Left lung (tissue), 14 donors: ENCODE measurements at places on chromosomes 1 and 21.

- no peak for DNase-seq
These were observed 44.5 kb downstream of the B3GALT5 start for GRCh38 chr21:39657091-39657689.

DNA sequence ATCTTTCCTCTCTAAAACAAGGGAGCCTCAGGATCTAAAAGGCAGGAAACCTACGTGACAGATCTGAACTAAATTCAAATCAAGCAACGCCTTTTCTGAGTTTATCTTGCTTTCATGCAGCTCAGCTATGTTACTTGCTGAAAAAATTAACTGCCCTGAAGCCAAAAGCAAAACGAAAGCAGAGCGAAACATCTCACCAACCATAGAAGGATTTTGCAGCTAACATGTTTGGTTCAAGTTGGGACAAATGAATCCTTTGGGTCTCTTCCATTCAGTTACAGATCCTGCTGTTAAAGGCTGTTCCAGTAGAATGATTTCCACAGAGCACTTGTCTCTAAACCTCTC lies 482 bp downstream of the SLC2A5 start:
- no peak for DNase-seq

DNA sequence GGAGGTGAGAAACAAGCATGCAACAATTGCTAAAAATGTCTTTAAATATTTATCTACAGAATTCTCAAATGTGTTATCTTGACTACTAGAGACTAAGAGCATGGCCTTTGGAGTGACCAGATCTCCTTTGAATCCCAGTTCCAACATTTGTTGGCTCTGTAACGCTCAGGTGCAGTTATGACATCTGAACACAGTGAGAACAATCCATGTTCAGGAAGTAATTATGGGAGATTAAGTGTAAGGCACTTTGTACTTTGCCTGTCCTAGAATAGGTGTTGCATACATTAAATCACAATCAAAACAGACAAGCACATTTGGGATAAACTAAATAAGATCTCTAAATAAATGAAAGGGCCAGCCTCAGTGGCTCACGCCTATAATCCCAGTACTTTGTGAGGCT lies 454.5 kb downstream of the SMYD3 start:
- DNase-seq = no peak

GRCh38 chr1:29278124-29278523 lies 41.8 kb downstream of the PTPRU start:
- no peak for DNase-seq

GRCh38 chr1:29956349-29957030 lies 720.2 kb downstream of the PTPRU start:
- no peak for DNase-seq

- no peak for DNase-seq
These were observed 49.4 kb upstream of the KIAA1614 start for GRCh38 chr1:180863158-180863775.

GRCh38 chr1:87213135-87213515 lies 115.6 kb upstream of the LMO4 start:
- no peak for DNase-seq

DNA sequence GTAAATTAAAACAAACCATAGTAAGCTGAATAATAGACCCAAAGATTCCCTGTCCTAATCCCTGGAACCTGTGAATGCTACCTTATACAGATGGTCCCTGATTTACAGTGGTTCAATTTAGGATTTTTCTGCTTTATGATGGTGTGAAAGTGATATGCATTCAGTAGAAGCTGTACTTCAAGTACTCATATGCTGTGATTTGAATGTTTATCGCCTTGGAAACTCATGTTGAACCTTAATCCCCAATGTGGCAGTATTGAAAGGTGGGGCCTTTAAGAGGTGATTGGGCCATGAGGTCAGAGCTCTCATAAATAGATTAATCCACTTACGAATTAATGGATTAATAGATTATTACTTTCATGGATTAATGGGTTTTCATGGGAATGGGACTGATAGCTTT lies 10.6 kb upstream of the RRP15 start:
- DNase-seq = no peak

GRCh38 chr1:19078536-19078935 lies 122.1 kb upstream of the IFFO2 start:
- DNase-seq = no peak

GRCh38 chr1:97050506-97050905 lies 328.9 kb downstream of the PTBP2 start:
- peak; percentile 11 for DNase-seq

DNA sequence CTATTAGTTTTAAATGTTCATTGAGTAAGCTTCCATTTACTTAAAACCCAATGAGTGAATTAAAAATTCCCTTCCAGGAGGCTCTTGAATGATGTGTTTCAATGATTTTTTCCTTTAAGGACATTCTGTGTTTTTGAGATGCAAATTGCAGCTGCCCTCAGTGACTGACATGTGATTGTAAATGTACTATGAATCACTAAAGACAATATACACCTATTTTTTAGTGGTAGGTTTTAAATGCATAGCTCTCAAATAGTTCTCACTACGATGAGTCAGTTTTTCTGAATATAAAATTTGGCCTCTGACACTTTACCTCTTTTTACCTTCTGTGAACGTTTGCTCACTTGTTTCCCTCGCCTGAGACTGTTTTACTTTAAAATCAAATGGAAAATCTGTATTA lies 204.7 kb downstream of the BARHL2 start:
- DNase-seq = no peak

GRCh38 chr1:34929497-34929852 lies at the start of gene DLGAP3:
Gene DLGAP3, minus strand, starts transcription at chr1:34929650. Its CDS starts 24,267 bp downstream, at chr1:34905383.
- DNase-seq = no peak

GRCh38 chr1:235411489-235412486 lies 44.6 kb downstream of the TBCE start:
- DNase-seq = no peak

DNA sequence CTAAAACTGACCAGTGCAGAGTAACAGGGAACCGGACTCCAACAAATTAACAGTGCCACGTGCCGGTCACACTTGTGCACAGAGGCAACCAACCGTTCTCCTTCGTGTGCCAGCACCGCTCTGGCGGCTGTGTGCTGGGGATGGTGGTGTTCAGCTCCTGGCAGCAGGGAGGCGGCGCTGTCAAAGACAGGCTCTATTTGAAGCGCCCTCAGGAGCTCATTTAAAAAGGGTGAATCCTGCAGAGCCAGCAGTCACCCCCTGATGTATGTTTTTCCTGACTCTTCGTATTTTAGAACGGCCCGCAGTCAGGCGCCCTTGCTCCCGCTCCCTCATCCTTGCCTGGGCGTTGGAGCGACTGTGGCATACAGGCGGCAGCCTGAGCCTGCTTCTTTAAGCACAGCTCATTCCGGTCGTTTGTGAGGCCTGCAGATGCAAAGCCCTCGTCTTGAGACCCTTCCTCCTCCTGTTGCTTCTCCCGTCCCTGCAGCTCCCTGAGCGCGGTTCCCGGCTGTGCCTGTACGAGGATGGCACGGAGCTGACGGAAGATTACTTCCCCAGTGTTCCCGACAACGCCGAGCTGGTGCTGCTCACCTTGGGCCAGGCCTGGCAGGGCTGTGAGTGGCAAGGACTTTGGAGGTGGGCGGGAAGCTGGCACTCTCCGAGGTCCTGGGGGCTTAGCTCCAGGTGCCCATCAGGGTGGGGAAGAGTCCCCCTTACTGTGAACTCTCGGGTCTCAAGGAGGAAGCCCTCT lies 1.1 kb downstream of the DFFB start:
- peak; percentile 41 for DNase-seq

GRCh38 chr1:67840449-67840848 lies 7.2 kb upstream of the GNG12 start:
- DNase-seq = no peak

DNA sequence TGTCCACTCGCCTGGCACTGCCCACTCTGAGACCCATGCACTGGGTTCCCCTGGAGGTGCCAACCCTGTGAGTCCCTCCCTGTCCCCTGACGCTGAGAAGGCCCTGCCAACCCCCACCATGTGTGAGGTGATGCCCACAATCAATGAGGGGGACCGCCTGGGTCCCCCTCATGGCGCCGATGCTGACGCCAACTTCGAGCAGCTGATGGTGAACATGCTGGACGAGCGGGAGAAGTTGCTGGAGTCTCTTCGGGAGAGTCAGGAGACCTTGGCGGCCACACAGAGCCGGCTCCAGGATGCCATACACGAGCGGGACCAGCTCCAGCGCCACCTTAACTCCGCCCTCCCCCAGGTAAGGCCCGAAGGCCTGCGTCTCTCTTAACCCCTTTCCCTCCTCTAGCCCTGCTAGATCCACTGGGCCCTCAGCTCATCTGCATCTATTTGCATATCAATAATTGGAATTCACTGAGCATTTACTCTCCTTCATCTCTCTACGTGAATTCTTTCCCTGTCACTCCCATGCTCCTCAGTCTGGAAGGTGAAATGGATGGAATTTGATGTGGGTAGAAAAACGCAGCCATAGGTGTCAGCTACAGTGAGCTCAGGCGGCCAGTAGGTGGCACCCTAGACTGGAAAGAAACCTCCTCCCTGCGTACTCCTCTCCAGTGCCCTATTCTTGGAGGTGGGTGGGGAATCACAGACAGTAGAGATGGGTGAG lies 12.8 kb downstream of the PPFIA4 start:
- DNase-seq = peak; percentile 64

- DNase-seq = no peak
These were observed 651.3 kb downstream of the PTPRC start for GRCh38 chr1:199290186-199290585.

- no peak for DNase-seq
These were observed 15.9 kb downstream of the BMP8A start for GRCh38 chr1:39507230-39507928.

DNA sequence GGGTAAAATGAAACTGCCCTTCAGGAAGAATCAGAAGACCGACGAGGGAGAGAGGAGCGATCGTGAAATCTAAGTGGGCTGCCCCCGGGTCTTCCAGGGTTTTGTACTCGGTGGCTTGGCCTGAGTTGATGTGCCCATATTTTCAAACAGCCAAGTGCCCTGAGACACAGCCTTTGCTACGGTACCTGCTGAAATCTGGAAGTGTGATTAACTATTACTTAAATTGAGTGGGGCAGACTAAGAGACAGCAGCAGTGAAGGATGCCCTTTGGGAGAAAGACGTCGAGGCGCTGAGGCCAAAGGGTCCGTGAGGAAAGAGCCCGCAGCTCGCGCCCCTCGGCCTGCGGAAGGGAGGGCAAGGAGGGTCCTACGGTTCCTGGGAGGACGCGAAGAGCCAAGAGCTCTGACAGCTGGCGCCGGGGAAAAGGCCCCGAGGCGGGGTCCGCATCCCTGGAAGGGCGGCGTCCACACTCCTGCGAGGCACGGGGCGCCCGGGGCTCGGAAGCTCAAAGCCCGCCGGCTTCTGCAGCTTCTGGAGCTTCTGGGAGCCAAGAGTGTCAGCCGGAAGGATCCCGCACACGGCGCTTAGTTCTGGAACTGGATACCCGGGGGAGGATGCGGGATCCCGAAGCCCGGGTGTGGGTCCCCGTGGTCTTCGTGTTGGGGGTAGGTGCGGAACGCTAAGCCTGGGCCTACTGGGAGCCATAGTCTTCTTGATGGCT lies 15.4 kb upstream of the RNU1-4 start:
- DNase-seq = no peak

- no peak for DNase-seq
These were observed 177.3 kb downstream of the KCTD3 start for GRCh38 chr1:215744419-215744818.

- no peak for DNase-seq
These were observed 487.3 kb downstream of the SIPA1L2 start for GRCh38 chr1:232142403-232143314.

- no peak for DNase-seq
These were observed 90.6 kb downstream of the ST3GAL3 start for GRCh38 chr1:43797891-43798290.

GRCh38 chr1:51000160-51000559 lies 30.1 kb downstream of the CDKN2C start:
- DNase-seq = no peak

DNA sequence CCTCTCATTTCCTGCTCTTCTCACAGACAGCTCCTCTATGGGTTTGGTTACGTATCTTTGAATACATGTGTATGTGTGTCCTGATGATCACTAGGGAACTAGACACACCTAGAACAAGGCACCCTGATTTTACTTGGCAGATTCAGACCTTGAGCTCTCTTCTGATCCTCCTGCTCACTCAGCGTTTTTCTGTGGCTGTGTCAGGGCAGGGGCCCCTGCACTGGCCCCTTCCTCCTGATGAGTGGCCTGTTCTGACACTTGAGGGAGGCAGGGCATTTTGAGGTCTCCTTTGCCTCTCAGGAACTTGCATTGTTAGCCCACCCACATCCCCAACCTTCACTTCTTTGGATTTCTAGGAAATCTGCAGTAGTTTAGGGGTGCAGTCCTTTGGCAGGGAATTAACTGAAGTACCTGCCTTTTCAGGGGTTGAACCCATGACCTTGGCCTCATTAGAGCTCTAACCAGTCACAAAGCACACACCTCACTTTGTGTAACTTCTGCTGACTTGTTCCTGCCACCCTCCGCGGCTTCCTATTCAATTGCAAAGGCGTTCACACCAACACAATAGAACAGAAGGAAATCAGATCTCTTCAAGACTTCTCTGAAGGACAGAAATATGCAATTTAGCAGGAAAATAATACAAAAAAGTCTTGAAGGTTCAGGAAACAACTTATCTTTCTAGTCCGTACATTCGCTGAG lies 8.8 kb downstream of the SMYD2 start:
- no peak for DNase-seq

GRCh38 chr21:16192902-16193301 lies 463.1 kb downstream of the USP25 start:
- no peak for DNase-seq

GRCh38 chr1:62735491-62736171 lies 47.4 kb upstream of the DOCK7 start:
- DNase-seq = no peak

DNA sequence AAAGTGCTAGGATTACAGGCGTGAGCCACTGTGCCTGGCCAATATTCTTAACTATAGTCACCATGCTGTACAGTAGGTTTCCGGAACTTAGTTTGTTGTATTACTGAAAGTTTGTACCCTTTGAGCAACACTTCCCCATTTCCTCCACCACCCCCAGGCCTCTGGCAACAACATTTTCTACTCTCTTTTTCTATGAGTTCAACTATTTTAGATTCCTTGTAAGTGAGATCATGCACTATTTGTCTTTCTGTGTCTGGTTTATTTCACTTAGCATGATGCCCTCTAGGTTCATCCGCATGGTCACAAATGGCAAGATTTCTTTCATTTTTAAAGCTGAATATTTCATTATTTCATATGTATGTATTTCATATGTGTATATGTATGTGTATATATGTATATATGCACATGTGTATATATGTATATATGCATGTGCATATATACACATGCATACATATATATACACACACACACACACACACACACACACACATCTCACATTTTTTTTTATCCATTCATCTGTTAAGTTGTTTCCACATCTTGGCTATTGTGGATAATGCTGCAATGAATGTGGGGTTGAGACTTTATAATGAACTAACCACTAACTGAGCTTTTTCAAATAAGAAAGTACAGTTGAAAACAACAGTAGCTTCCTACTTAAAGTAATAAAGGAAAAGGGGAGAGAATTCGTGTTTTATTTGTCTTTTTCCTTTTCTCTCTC lies 256.8 kb upstream of the C1orf105 start:
- peak; percentile 12 for DNase-seq

GRCh38 chr1:19038096-19038495 lies 81.6 kb upstream of the IFFO2 start:
- no peak for DNase-seq

- no peak for DNase-seq
These were observed 17.7 kb upstream of the PTPRC start for GRCh38 chr1:198620951-198621824.
